Ammon's horn (tissue), 1 donor: ENCODE measurements at places on chromosomes 3 and 15.

- peak; percentile 14 for DNase-seq
These were observed 47.2 kb upstream of the KPNA4 start for GRCh38 chr3:160612386-160613075.

GRCh38 chr3:166422556-166422955, 585.3 kb upstream of the BCHE start:
- DNase-seq: no peak

- DNase-seq: peak; percentile 61
These were observed 55.1 kb downstream of the PEX5L start for GRCh38 chr3:179981646-179982045.

- DNase-seq: no peak
These were observed 310.3 kb downstream of the FGF12 start for GRCh38 chr3:192417017-192417416.

GRCh38 chr3:132695422-132695821, 26.8 kb downstream of the NPHP3 start:
- DNase-seq: no peak

DNA sequence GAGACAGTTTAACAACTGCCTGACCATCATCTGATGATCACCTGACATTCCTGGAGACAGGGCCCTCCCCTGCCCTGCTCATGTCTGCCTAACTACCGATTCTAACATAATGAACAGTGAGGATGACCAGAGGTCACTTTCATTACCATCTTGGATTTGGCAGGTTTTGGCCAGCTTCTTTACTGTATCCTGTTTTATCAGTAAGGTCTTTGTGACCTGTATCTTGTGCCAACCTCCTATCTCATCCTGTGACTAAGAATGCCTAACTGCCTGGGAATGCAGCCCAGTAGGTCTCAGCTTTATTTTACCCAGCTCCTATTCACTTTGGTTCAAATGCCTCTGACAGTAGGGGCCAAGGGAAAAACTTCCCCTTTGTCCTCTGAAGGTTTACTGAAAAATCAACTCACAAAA, 40.2 kb downstream of the METTL6 start:
- DNase-seq: no peak
